Fibroblast of skin of left biceps (primary cell): ENCODE measurements at places on chromosomes 4 and X.
A peak's percentile ranks its signal among the peaks of the same experiment; 100 is the strongest.

GRCh38 chrX:567891-568290 is 62.7 kb upstream of the SHOX start:
- no peak for DNase-seq

DNA sequence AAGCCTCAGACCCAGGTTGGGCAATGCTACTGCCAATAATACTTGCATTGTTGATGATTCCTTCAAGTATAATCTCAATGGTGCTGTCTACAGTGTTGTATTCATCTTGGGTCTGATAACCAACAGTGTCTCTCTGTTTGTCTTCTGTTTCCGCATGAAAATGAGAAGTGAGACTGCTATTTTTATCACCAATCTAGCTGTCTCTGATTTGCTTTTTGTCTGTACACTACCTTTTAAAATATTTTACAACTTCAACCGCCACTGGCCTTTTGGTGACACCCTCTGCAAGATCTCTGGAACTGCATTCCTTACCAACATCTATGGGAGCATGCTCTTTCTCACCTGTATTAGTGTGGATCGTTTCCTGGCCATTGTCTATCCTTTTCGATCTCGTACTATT is 7.4 kb downstream of the LPAR4 start:
- no peak for DNase-seq

- DNase-seq: no peak
These were observed 120.6 kb downstream of the JADE1 start for GRCh38 chr4:128930051-128930450.

- DNase-seq: no peak
These were observed 1.7 kb downstream of the EVC2 start for GRCh38 chr4:5706486-5707290.

GRCh38 chrX:68409194-68409593 is 24.1 kb downstream of the OPHN1 start:
- DNase-seq: no peak

DNA sequence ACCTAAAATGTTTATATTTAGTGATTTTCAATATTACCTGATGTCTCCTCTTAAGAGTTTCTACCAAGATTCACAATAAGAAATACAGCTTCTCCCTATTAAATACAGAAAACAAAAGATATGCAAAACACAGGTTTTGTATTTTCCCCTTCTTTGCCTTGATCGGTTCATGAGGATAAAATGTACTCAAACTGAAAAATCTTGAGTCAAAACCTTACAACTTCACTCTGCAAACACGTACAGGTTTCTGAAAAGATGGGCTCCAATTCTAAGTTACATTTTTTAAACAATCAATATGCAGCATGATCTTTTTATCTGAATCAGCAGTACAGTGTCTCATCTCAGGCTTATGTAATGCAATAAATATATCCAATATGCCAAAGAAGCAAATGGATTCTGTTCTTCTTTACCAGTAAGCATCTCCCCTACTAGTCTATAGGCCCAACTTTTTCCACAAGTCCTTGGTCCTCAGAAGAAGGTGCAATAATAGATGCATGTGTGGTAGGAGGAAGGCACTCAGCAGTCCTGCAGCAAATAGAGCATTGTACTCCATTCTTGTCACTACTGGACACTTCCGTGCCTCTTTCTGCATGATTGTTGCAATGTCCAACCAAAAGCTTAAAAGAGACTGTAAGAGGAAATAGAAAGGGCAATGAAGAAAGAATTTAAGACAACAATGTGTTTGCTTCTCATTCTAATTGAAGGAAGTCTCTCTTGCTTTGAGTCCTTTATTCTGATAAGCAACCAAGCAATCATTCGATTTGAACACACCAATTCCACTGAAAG is 3.2 kb downstream of the MAPK10 start:
- DNase-seq: no peak

DNA sequence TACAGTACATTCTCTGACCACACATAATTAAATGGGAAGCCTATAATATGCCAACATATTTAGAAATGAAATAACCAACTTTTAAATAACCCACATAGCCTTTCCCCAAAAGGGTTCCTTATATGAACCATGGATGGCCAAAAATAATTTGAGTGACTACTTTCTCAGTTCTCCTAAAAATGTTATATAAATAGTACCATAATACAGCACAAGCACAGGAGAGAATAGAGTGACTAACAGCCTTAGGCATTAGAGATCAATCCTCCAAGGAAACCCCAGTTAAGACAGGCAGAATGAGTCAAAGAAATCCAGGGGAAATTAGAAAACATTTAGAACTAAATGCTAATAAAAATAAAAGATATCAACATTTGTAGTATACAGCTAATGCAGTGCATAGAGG is 50.2 kb downstream of the ANKRD17 start:
- peak; percentile 18 for DNase-seq

GRCh38 chr4:100790836-100791615 is 273.2 kb upstream of the EMCN start:
- DNase-seq: no peak

DNA sequence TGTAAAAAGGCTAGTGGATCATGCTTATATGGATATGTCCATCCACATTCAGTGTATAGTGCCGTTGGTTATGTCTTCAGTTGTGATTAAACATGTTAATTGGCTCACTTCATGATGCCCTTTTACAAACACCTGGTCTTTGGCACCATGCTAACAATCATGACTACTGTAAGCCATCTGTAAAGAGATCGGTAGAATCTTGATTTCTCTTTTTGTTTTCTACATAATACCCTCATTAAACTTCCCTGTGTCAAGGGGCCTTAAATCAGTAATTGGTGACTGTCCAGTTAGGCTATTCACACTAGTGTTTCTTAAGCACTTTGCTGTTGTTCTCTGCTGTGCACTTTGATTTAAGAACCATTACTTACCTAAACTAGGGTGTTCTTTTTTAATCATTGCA is 475.2 kb downstream of the RPA4 start:
- no peak for DNase-seq
